Fibroblast of skin of back (primary cell): ENCODE measurements at places on chromosomes 7 and 10.

DNA sequence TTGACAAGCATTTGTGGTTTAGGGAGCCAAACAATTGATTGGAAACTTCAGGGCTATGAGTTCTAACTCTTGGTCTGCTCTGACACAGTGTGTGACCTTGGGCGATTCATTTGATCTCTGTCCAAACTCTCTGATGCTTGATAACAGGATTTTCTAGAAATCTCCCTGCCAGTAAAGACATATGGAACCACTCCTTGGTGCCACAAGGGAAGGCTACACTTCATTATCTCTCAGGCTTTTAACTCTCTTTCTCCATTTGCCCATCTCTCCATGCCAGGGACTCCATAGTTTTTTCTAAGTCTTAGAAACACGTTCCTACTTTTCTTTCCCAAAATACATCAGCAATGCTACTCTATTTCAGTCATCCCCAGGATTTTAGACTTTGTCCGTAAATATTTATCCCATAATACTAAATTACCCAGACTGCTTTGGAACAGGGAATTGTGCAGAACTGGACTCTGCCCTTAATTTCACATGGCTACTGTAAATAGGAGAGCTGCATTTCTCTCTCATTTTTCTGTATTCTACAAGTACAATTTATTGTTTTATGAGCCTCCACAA, 488.2 kb downstream of the SUGCT start:
- DNase-seq: no peak

DNA sequence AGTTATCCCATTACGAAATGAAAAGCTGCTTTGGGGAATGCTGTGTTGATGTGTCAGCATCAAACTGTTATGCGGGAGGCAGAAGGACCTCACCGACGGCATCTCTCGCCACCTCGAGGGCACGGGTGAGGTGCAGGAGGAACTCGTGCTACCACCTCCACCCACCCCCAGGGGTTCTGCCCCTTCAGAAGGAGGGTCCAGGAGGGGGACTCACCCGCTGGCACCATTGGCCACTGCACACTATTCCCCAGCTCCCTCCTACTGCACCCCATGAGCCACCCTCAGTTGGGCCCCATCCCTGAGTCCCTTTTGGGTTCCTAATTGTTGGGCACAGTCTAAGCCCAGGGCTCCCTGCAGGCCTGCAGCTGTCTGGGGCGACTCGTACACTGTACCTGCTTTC, 236.6 kb downstream of the PTPRN2 start:
- DNase-seq: no peak

- peak; percentile 68 for DNase-seq
Observed at GRCh38 chr10:77415313-77415960, 222.2 kb downstream of the KCNMA1 start.

DNA sequence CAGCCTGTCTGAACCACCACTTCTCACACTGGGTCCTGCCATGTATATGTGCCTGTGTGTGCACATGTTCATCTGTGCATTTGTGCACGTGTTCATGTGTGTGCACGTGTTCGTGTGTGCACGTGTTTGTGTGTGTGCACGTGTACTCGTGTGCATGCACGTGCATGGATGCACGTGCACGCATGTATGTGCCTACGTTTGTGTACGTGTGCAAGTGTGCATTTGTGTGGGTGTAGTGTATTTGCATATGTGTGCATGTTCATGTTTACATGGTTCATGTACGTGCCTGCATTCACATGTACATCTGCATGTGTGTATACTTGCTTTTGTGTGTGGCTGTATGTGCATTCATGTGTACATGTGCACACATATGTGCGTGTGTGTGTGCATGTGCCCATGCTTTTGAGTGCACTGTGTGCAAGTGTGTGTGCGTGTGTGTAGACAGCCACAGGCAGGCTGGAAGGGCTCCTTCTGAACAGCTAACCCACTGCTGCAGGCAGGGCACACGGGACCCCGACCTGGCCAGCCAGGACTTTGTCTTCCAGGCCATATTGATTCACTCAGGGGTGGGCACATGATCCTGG, 28.2 kb downstream of the SLC29A4 start:
- no peak for DNase-seq

GRCh38 chr7:30842542-30843451, 68.9 kb upstream of the AQP1 start:
- peak; percentile 21 for DNase-seq

- peak; percentile 41 for DNase-seq
Observed at GRCh38 chr7:80225361-80225760, 90.7 kb downstream of the GNAI1 start.

DNA sequence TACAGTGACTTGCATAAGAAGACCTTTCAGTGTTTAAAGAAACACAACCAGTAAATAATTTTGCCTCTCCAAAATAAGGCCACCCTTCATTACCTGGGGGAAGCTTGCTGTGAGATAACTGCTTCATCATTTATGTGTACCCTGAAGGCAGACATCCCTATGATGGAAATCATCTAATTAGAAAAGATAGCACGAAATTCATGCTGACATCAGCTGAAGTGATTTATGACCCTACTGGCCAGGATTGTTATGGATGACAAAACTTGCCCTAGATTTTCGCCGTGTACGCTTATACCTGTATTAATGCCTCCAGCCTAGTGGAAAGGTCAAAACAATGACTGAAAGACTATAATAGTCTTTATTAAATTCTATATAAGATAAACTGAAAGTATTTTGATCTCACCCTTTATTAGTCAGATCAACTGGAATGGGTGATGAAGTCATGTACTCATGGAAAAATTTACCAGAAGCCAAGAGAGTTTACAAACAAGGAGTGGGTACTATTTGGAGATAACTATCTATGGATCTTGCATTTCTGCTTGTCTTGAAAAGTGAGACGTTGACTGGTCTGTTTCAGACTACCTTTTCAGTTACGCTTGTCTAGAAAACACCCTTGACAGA, 114.2 kb downstream of the PPP1R3A start:
- DNase-seq: peak; percentile 63

DNA sequence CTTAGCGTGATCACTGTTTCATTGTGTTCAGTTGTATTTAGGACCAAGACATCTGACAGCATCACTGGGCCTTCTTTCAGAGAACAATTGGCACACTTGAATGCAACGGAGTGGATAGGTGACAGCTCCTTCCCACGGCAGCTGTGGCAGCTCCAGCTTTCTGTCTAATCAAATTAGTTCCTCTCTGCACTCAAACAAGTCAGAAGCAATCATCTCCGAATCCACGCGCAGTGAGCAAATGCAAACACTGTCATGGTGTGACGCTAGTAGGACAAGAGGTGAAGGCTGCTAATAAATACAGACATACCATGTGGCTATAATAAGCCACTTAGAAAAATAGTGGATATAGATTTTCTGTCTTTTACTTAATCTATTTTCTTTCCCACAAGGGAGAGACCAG, 542.4 kb downstream of the ACTR3B start:
- DNase-seq: no peak

GRCh38 chr7:37580376-37580775, 103.2 kb upstream of the GPR141 start:
- DNase-seq: no peak

DNA sequence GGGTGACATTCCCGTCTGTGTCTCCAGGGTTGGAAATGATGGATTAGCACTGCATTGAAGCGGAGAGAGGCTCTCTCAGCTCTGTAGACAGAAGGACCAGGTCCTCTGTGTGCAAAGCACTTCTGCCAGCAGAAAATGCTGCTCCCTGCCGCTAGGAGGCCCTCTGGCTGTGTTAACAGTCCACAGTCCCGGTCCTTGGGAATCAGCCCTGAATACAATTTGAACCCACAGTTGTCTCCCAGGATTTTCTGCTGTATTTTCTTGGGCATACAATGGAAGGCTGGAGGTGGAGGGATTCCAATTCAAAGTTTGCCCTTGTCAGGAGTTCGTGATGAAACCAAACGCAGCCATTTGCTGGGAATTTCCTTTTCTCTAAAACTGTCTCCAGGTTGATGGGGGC, 205.2 kb downstream of the GLRX3 start:
- no peak for DNase-seq

DNA sequence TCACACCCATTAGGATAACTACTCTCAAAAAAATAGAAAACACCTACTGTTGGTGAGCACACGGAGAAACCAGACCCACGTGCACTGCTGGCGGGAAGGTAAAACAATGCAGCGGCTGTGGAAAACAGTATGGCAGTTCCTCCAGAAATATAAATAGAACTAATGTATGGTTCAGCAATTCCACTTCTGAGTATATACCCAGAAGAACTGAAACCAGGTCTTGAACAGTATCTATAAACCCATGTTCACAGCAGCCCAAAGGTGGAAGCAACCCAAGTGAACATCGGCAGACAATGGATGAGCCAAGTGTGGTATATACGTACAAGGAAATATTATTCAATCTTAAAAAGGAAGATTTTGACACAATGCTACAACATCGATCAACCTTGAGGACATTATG, 164.7 kb downstream of the ZMYND11 start:
- DNase-seq: no peak
